Upper lobe of left lung (tissue), 6 donors: ENCODE measurements at places on chromosomes 16 and 17. TPM values are rescaled to one million over a fixed set of nuclear protein-coding genes. Genes with fewer than 3 reads are reported as not detected.

Gene BCAR1
- total RNA-seq = 32.9 TPM

Gene IL21R
- total RNA-seq = 4.2 TPM

Gene CHST4
- total RNA-seq = 0.98 TPM

Gene SLC13A2
- not detected for total RNA-seq

Gene HSDL1
- total RNA-seq = 14.7 TPM

Gene KRT34
- total RNA-seq = not detected

Gene C16orf86
- total RNA-seq = 5.3 TPM

Gene CACNA1H
- total RNA-seq = 9.3 TPM

Gene CTU2
- 23.7 TPM for total RNA-seq

Gene DPEP3
- not detected for total RNA-seq

Gene PFN1
- total RNA-seq = 430 TPM

Gene TEX14
- 0.22 TPM for total RNA-seq

Gene MYH13
- total RNA-seq = not detected

Gene SEZ6L2
- total RNA-seq = 4.2 TPM

Gene CSH1
- total RNA-seq = not detected

Gene FNDC8
- not detected for total RNA-seq

Gene DBNDD1
- total RNA-seq = 7.6 TPM

- DNase-seq = no peak
- H3K27me3 ChIP-seq = no peaks in the 10 kb centered on the region
- H3K4me3 ChIP-seq = peak overlapping the region; percentile 70
- H3K4me1 ChIP-seq = peaks cover 37% of the 10 kb centered on the region
- peak overlapping the region; percentile 87 for H3K27ac ChIP-seq
- peaks cover 3% of the 10 kb centered on the region for H3K36me3 ChIP-seq
Observed at GRCh38 chr16:720447-720989, 428 bp upstream of the ANTKMT start.

- H3K4me1 ChIP-seq = peaks cover 23% of the 10 kb centered on the region
- no peaks in the 10 kb centered on the region for H3K27me3 ChIP-seq
- H3K36me3 ChIP-seq = no peaks in the 10 kb centered on the region
- no peak for DNase-seq
Observed at GRCh38 chr17:62705778-62706597, 78.5 kb downstream of the MRC2 start.

- no peaks in the 10 kb centered on the region for H3K27me3 ChIP-seq
- H3K27ac ChIP-seq = no peak overlapping the region
- DNase-seq = no peak
- no peak overlapping the region for H3K4me3 ChIP-seq
- no peaks in the 10 kb centered on the region for H3K36me3 ChIP-seq
Observed at GRCh38 chr17:74186498-74186897, 17.0 kb upstream of the RPL38 start.

DNA sequence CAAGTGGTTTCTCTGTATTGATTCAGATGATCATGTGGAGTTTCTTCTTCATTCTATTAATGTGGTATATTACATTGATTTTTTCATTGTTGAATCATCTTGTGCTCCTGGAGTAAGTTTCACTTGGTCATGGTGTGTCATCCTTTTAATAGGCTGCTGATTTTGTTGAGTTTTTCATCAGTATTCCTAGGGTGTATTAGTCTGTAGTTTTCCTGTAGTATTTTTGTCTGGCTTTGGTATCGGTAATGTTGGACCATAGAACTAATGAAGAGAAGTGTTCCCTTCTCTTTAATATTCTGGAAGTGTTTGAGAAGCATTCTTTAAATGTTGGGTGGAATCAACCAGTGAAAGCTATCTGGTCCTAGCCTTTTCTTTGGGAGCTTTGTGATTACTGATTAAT is 99.0 kb downstream of the OMG start:
- no peaks in the 10 kb centered on the region for H3K4me1 ChIP-seq
- no peak overlapping the region for H3K4me3 ChIP-seq
- peaks cover 7% of the 10 kb centered on the region for H3K36me3 ChIP-seq
- no peaks in the 10 kb centered on the region for H3K27me3 ChIP-seq
- no peak for DNase-seq

GRCh38 chr16:68328151-68328859 is 17.5 kb downstream of the PRMT7 start:
- no peaks in the 10 kb centered on the region for H3K27me3 ChIP-seq
- peaks cover 6% of the 10 kb centered on the region for H3K36me3 ChIP-seq
- H3K4me1 ChIP-seq = peaks cover 16% of the 10 kb centered on the region
- no peak overlapping the region for H3K4me3 ChIP-seq
- no peak overlapping the region for H3K27ac ChIP-seq

GRCh38 chr16:19613834-19614233 is 58.3 kb downstream of the VPS35L start:
- H3K27me3 ChIP-seq = no peaks in the 10 kb centered on the region
- no peaks in the 10 kb centered on the region for H3K4me1 ChIP-seq
- peaks cover 10% of the 10 kb centered on the region for H3K36me3 ChIP-seq
- no peak overlapping the region for H3K4me3 ChIP-seq
- no peak overlapping the region for H3K27ac ChIP-seq

GRCh38 chr16:10228779-10229178 is 46.6 kb upstream of the GRIN2A start:
- H3K4me3 ChIP-seq = no peak overlapping the region
- no peaks in the 10 kb centered on the region for H3K4me1 ChIP-seq
- no peak for DNase-seq
- H3K36me3 ChIP-seq = no peaks in the 10 kb centered on the region
- H3K27me3 ChIP-seq = no peaks in the 10 kb centered on the region
- H3K27ac ChIP-seq = no peak overlapping the region

DNA sequence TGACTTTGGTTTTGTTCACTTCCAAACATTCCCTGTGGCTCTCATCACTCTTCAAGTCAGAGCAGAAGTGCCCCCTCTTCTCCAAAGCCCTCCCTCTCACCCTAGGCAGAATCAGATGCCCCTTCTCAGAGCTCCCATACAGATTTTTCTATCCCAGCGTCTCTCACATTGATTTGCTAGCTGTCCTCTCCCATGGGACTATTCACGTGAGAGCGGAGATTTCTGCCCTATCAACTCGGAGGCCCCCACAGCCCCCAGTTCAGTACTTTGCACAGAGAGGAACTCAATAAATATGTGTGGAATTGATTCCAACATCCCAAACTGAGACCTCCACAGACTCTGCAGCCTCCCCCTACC is 182.6 kb downstream of the C16orf78 start:
- no peaks in the 10 kb centered on the region for H3K4me1 ChIP-seq
- H3K27me3 ChIP-seq = no peaks in the 10 kb centered on the region
- no peaks in the 10 kb centered on the region for H3K36me3 ChIP-seq
- no peak for DNase-seq
- H3K4me3 ChIP-seq = no peak overlapping the region
- no peak overlapping the region for H3K27ac ChIP-seq

- no peaks in the 10 kb centered on the region for H3K27me3 ChIP-seq
- H3K4me1 ChIP-seq = peaks cover 78% of the 10 kb centered on the region
- DNase-seq = no peak
- peak overlapping the region; percentile 21 for H3K4me3 ChIP-seq
Observed at GRCh38 chr17:45312477-45313420, 4.1 kb downstream of the MAP3K14 start.

GRCh38 chr16:77816293-77816692 is 27.9 kb downstream of the VAT1L start:
- H3K4me3 ChIP-seq = no peak overlapping the region
- no peak overlapping the region for H3K27ac ChIP-seq
- no peak for DNase-seq

DNA sequence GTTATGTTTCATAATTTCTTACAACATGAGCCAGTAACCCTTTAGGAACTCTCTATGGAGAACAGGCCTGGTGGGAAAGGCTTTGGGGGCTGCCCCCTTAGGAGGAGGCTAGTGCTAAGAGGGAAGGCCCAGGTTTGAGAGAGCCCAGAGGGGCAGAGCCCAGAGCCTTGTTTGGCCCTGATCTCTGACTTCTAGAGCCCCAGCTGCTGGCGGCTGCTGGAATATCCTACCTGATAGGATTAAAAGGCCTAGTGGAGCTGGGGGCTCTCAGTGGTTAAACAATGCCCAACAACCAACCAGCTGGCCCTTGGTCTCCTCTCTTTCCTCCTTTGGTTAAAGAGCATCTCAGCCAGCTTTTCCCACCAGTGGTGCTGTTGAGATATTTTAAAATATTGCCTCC is 54.1 kb downstream of the IGF2BP1 start:
- no peak overlapping the region for H3K4me3 ChIP-seq
- H3K36me3 ChIP-seq = no peaks in the 10 kb centered on the region
- H3K27ac ChIP-seq = no peak overlapping the region
- no peak for DNase-seq

DNA sequence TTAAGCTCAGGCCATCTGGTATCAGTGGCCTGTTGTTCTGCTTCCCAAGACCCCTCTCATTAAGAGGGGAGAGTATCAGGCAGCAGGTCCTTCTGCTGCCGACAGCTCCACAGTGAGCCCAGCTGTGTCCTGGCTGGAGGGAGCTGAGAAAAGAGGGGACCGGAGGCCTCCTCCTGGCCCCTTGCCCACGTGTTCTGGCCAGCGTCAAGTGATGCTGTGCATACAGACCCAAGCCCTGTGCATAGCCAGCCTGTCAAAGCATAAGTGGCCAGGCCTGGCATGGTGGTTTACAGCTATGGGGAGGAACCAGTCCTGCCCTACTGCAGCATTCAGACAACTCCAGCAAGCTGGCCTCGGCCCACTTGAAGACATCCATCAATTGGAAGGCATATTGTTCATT is 48.0 kb downstream of the ABCC6 start:
- no peaks in the 10 kb centered on the region for H3K4me1 ChIP-seq
- H3K4me3 ChIP-seq = no peak overlapping the region
- DNase-seq = no peak
- H3K27me3 ChIP-seq = no peaks in the 10 kb centered on the region
- no peak overlapping the region for H3K27ac ChIP-seq

GRCh38 chr16:79653373-79653891 is 52.9 kb upstream of the MAF start:
- H3K4me1 ChIP-seq = no peaks in the 10 kb centered on the region
- no peak overlapping the region for H3K27ac ChIP-seq
- DNase-seq = no peak
- no peak overlapping the region for H3K4me3 ChIP-seq
- no peaks in the 10 kb centered on the region for H3K27me3 ChIP-seq

DNA sequence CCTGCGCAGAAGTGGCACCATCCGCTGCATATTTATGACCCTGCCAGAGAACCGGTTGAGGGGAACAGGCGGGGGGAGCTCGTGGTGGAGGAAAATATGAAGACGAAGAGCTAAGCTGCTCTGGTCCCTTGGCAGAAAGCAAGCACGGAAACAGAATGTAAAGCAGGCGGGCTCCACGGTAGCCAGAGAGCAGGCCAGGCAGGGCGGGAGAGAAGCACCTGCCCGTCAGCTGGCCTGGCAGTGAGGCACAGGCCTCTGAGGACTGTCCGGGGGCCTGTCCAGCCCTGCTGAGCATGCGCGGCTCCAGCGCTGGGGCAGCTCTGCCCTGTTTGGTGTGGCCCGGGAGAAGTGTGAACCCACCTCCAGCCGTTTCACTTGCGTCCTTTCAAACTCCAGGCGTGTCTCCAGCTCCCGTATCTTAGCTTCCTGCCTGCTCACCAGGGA is 46.7 kb downstream of the PIPOX start:
- H3K27ac ChIP-seq = no peak overlapping the region
- no peak overlapping the region for H3K4me3 ChIP-seq
- no peaks in the 10 kb centered on the region for H3K27me3 ChIP-seq

- peak; percentile 89 for DNase-seq
- peaks cover 93% of the 10 kb centered on the region for H3K4me1 ChIP-seq
- peak overlapping the region; percentile 88 for H3K27ac ChIP-seq
Observed at GRCh38 chr16:4373909-4374742, 2.5 kb downstream of the VASN start.
